ENCODE measurements at places on chromosomes 4 and X. TPM values are rescaled to one million over a fixed set of nuclear protein-coding genes. Genes with fewer than 3 reads are reported as not detected.

- DNase-seq, result no peak
Observed at GRCh38 chr4:153564630-153565525, 98.7 kb downstream of the TMEM131L start.

DNA sequence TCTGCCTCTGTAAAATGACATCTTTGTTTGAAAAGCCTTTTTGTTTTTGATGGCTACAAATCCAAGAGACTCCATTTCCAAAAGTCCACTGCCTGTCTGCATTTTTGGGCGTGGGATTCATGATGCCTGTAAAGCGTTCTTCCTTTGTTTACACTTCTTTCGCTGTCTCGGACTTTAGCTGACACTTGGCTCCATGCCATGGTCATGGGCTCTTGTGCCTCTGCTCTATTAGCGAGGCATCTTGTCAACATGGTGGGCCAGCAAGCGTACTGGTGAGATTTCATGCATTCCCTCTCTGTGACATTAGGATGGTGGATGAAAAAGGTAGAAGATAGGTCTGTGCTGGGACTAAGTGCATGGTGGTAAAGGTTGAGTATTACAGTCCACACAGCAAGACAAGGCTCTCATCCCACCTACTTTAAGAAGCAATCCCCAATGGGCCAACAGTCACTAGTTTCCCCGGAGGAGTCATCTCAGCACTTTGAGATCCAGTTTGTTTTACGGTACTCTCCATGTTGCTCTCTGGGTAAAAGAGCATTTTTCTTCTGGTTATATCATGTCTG lies 298.2 kb upstream of the KLF3 start:
- DNase-seq, result no peak

- no peak for DNase-seq
Observed at GRCh38 chr4:24753519-24753918, 41.9 kb upstream of the SOD3 start.

DNA sequence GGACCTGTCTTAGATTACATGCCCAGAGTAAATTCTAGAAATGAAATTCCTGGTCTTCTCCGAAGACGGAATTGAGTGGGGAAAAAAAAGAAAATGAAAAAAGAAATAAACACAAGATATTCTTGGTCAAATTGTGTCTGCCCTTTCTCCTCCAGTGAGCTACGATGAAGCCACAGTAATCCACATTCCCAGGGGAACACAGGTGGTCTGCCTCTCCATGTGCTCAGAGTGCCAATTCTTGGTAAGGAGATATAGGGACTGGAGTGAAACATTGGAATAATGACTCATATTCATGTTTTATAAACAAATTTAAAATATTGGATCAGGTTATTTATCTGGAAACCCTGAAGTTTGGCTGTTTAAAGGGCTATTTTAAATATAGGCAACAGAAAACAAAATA lies 54.2 kb upstream of the MGST2 start:
- DNase-seq, result no peak

DNA sequence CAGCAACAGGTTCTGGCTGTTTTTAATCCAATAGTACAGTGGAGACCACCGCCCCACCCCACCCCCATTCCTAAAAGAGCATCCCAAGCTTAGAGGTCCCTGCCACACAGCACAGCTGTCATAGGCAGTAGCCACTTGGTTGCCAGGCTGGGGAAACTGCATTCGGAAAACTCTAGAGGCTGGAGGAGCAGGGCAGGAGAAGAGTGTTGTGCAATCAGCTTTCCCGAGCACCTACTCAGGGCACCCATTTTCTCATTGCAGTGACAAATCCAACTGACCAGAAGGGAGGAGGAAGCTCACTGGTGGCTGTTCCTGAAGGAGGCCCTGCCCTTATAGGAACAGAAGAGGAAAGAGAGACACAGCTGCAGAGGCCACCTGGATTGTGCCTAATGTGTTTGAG lies 1.1 kb downstream of the CXCL1 start:
- DNase-seq, result no peak

GRCh38 chr4:128596853-128597252 lies 212.6 kb upstream of the JADE1 start:
- no peak for DNase-seq

The ARX gene
- not detected for total RNA-seq

The DUSP9 gene
- 0.91 TPM for total RNA-seq

The EGF gene
- total RNA-seq, result not detected

Data from activated naive CD4-positive, alpha-beta T cell treated with anti-CD3 and anti-CD28 coated beads, Interleukin-2, amount 50 U/mL, for 72 hours (primary cell).